Stimulated activated naive CD4-positive, alpha-beta T cell treated with Interleukin-2 at 50 U/mL for 16 hours (primary cell): ENCODE measurements at places on chromosomes 13 and 19.

DNA sequence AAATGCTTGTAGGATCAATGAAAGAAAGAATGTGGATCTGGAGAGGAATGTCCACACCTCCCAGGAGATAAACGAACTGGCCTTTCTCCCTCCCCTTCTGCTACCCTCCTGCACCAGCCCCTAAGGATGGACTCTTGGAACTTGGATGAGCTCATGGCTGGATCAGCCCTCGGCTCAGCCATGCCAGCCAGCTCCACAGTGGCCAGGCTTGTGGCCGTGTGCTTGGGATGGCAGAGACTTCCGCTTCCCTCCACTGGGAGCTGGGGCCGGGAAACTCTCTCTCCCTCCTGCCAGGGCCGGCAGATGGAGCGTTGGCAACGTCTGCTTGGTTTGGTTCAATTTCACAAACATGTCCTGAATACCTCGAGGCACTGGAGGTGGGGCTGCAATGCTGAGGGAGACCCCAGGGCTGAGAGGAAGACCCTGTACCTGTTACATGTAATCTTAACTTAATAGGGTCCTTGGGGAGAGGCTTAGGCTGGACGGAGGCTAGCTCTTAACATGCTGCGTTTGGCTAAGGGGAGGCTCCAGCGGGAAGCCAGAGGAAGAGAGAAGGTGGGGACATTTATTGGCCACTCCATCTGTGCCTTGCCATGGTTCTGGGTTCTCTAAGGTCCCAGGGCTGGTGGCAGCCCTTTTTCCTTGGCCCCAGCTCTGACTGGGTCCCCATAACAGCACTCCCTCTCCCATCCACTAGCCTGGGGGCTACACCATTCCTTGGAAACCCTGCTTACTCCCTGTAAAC lies 152.5 kb downstream of the IER2 start:
- DNase-seq, result no peak

GRCh38 chr19:4700693-4700970 lies 23.0 kb downstream of the DPP9 start:
- DNase-seq, result no peak

- DNase-seq, result no peak
Measured at GRCh38 chr19:19966862-19967261, 66.1 kb downstream of the ZNF93 start.

- no peak for DNase-seq
Measured at GRCh38 chr13:78623132-78623531, 19.8 kb upstream of the POU4F1 start.

DNA sequence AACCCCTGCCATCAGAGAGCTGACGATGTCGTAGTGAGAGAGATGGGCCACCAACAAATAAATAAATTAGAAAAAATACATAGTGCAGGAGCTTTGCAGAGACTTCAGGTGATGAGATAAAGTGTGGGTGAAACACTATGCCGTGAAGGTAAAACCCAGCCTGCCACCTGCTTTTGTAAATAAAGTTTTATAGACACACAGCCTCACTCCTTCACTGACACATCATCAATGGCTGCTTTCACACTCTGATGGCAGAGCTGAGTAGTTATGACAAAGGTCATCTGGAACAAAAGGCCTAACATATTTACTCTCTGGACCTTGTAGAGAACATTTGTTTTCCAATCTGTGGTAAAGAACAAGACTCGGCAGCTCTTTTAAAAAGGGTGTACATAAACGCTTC lies 45.0 kb downstream of the MBD3L2B start:
- no peak for DNase-seq

DNA sequence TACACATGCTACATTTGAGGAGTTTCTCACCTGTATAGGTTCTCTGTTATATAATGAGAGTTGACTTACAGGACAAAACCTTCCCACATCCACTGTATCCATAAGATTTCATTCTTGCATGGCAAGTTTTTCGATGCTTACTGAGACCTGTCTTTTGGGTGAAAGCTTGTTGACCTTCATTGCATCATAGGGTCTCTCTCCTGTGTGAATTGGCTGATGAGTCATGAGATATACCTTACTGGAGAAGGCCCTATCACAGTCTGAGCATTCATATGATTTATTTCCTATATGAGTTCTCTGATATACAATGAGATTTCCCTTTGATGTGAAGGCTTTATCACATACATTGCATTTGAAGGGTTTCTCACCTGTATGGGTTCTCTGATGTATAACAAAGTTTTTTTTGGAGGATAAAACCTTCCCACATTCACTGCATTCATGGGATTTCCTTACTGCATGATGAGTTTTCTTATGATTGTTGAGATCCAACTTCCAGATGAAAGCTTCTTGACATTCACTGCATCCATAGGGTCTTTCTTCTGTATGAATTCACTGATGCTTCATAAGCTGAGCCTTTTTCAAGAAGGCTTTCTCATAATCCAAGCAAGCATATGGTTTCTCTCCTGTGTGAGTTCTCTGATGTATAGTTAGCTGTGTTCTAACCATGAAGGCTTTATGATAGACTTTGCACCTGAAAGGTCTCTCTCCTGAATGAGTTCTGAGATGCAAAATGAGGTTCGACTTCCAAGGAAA lies 25.7 kb downstream of the ZNF577 start:
- no peak for DNase-seq

DNA sequence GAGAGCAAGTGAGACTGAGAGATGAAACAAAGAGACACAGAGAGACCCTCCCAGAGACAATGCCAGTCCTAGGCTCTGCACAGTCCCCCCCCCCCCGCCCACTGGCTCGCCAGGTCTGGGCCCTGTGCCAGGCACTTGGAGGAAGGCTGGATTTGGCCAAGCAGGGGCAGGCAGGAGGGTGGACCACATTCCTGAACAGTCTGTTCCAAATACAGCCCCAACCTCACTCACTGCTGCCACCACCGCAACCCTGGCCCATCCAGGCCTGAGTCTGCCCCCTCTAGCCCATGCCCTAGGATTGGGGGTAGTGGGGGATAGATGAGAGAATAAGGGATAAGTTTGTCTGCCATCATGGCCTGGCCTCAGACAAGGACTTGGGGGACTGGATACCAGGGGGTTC lies 19.0 kb downstream of the CYP2F1 start:
- no peak for DNase-seq

GRCh38 chr13:102825921-102826706 lies 19.7 kb upstream of the ERCC5 start:
- no peak for DNase-seq

DNA sequence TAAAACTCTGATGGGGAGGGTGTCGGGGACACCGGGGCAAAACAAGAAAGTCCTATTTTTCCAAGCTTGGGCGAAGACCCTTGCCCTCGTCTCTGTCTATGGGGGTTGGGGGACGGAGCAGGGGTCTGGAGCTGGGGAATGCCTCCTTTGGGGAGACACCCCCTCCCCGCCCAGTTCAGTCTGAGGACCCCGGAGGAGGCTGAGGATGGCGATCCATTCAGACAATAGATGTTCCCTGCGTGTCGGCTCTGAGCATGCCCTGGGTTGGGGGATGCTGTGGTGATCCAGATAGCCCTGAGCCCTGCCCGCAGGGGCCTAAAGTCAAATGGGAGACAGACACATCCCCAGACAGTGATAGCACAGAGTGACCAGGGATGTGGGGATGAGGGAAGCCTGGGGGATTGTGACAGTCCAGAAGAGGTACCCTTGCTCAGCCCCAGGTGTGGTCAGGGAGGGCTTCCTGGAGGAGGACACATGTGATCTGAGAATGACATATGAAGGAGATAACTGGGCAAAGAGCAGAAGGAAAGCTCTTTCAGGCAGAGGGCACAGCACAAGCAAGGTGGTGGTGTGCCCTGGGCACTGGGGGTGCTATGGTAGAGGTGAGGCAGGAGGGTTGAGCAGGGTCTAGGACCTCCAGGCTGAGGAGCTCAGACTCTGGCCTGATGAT lies 9.1 kb downstream of the LRFN3 start:
- DNase-seq, result no peak

GRCh38 chr13:35630551-35631275 lies 154.2 kb upstream of the MAB21L1 start:
- no peak for DNase-seq

GRCh38 chr19:6458695-6459261 lies 814 bp downstream of the SLC25A23 start:
- no peak for DNase-seq

- DNase-seq, result peak; percentile 28
Measured at GRCh38 chr19:13150931-13151604, 857 bp downstream of the IER2 start.

DNA sequence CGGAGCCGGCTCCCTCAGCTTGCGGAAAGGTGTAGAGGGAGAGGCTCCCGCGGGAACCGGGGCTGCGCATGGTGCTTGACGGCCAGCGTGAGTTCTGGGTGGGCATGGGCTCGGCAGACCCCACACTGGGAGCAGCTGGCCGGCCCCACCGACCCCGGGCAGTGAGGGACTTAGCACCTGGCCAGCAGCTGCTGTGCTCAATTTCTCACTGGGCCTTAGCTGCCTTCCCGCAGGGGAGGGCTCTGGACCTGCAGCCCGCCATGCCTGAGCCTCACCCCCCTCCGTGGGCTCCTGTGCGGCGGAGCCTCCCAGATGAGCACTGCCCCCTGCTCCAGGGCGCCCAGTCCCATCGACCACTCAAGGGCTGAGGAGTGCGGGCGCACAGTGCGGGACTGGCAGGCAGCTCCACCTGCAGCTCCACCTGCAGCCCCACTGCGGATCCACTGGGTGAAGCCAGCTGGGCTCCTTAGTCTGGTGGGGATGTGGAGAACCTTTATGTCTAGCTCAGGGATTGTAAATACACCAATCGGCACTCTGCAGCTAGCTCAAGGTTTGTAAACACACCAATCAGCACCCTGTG lies 1141.8 kb downstream of the PCDH17 start:
- no peak for DNase-seq

DNA sequence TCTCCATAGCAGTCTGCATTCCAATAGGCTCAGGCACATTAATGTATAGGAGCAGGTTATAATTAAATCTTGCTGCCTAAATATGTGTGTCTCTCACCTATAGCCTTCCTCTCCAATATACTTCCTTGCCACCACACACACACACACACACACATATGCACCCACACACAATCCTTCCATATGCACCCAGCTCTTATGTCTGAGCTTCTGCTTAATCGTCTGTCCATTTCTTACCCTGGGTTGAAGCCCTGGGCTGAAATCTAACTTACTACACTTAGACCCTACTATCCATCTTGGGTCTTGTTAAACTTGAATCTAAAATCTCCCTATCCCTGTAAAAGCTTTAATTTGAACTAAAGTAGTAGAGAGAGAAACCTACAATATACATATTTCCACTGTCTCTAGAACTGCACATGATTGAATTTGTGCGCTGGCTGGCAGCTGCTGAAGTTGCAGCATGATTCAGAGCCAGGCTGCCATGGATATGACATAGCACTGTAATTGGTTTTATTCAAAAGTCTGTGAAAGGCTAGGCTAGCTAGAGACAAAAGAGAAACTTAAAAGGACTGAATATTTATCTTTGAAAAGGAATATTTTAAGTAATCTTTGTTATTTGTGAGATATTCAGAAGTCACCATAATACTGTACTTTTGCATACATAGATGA lies 25.7 kb upstream of the FREM2 start:
- DNase-seq, result no peak

- DNase-seq, result no peak
Measured at GRCh38 chr13:84646957-84647356, 764.7 kb upstream of the SLITRK1 start.

DNA sequence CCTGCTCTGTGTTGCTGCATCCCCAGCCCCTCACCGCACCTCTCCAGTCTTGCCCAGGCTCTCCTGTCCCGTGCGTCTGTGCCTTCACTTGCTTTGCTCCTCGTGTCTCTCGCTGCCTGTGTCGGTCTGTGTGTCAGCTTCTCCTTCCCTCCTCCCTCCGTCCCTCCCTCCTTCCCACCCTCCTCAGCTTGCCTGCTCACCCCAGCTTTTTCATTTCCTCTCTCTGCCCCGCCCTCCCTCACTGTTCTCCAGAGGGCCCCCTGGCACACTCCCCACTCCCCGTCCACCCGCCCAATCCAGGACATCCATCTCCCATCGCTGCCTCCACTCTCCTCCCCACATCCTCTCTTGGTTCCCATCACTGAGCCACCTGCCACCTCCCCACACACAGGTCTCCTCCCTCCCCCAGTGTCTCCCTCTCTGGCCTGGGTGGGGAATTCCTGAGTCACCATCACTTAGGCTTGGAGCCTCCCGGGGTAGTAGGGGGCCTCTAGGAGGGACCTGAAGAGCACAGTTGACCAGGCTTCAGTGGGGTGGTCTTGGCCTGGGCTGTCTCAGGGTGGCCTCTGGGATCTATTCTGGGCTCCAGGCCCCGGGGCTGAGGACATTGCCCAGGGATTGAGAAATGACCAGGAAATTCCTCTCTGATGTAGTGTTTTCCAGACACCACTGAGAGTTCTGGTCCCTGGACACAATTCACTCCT lies at the start of gene PTGIR:
TSS of gene PTGIR (minus strand) at position 132 of the 704 bp plus-strand sequence. CDS start 864 bp downstream, outside the sequence.
- DNase-seq, result no peak
